Thyroid gland (tissue), 4 donors: ENCODE measurements at places on chromosomes 1 and 21. TPM values are rescaled to one million over a fixed set of nuclear protein-coding genes. Genes with fewer than 3 reads are reported as not detected.
A peak's percentile ranks its signal among the peaks of the same experiment; 100 is the strongest.

FAM72B gene
- total RNA-seq = 0.42 TPM

NGF gene
- 2.8 TPM for total RNA-seq

S100A7 gene
- not detected for total RNA-seq

DNA sequence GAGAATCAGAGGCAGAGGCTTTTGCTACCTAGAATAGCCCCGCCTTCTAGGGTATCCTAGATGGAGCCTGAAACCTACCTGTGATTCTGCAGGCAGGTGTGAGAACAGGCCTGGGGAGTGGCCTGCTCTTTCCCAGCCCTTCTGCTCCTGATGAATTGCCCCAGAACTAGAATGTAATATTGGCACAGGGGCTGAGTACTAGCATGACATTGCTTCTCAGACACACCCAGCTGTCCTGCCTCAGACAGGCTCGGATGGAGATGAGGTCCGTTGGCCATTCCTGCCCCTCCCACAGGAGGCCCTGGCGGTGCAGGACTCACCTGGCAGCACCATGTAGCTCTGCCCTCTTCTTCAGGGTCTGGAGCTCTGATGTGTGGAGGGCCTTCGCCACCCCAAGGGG, 237.6 kb downstream of the GRIK3 start:
- no peak for DNase-seq

RIPPLY3 gene
- total RNA-seq = not detected

GRCh38 chr1:178864326-178864725, 6.6 kb downstream of the ANGPTL1 start:
- no peak for DNase-seq

- DNase-seq = no peak
Measured at GRCh38 chr21:45556302-45556644, 14.0 kb upstream of the SLC19A1 start.

DNA sequence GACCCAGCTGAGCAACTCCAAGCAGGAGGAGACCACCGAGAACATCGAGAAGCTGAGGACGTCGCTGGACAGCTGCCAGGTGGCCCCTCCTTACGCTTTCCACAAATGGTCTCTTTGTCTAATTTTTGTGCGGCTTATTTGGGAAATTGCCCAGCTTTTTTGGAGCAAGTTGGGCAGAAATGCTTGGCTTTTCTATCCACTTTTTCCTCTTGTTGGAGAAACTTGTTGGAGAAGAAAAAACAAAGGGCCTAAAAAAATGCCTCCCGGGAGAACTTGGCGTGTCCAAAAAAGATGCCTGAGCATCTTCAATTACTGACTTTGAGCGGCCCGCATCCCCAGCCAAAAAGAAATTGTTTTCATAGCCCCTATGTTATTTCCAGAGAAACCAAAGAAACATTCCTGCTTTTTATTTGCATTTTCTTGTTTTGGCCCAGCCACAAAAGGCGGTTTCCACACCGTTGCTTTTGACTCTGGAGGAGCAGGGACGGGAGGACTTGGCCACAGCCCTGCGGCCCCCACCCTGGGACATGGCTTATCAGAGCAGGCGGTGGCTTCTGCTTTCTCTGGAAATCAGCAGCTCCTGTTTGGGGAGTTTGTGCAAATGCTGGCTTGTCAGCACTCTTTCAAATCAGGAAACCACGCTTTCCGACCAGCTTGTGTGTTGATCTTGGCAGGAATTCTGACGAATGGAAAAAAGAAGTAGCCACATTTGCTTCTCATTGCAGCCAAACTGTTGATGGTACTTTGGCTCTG, 81.2 kb upstream of the EFHD2 start:
- peak; percentile 50 for DNase-seq

DNA sequence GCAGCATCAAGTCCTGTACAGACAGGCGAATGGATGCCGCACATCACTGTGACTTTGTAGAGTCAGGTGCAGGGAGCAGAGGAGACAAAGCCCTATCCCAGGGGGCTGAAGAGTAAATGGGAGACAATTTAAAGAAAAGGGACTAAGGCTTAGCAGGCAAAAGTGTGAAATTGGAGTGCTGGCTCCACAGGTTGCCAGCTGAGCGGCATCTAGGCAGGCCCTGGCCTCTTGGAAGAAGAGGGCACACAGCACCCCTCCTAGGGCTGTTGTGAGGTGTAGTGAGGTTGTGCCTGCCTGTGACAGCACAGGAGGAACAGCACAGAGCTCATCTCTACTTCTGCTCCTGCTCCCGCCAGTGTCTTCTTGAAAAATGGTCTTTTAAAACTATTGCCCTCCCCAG, 47.3 kb downstream of the TENT5C start:
- DNase-seq = no peak

DISC1 gene
- total RNA-seq = 17.7 TPM

- DNase-seq = peak; percentile 26
Measured at GRCh38 chr21:45318556-45319404, 31.1 kb upstream of the POFUT2 start.

DNA sequence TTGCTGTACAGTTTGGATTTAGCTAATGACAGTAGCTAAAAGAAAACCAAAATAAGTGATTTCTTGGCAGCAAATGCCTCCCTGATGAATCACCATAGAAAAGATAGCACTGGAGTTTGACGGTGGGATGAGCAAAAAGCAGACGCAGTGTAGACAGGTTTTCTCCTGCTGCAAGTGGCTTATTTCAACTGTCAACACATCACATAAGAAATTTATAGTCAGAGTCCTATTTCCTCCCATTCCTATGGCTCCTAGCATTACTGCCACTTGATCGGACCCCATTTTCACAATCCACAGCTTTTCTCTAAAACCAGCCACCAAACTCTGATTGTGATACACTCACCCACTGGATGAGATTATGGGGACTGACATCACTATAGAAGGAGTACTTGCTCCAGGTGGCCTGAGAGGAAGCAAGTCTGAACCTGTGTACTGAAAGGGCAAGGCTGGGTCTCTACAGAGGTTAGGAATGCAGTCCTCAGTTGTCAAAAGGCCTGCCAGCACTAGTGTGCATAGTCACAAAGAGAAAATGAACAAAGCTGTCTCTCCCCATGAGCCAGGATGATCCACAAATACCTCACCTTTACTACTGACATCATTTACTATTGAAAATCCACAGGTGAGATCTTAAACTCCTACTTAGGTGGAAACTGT, 359.8 kb downstream of the LTN1 start:
- no peak for DNase-seq

DNA sequence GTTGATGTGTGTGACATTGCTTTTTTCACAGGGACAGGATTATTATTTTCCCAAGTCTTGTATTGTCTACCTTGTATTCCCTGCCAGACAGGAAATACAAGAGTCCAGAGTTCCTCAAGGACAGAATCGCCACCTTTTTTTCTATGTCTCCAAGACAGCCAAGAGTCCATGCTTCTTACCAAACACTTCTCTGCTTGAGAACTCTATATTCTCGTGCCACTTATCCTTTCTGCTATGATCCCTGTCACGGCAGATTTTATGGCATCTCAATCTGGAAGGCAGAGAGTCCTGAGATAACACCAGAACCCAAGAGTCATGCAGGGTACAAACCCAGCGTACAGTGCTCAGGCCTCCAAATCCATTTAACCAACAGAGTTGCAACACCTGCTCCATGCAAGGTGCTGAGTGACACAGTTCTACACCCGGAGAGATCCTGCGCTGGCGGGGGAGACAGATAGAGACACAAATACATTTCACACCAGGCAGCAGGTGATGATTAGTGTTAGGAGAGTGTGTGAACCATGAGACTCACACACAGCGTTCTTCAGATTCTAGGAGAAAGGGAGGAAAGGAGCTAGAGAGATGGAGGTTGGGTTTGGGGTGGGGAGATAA, 107.6 kb downstream of the NAV1 start:
- DNase-seq = no peak

- DNase-seq = no peak
Measured at GRCh38 chr1:24769656-24770651, 24.7 kb downstream of the CLIC4 start.

DNA sequence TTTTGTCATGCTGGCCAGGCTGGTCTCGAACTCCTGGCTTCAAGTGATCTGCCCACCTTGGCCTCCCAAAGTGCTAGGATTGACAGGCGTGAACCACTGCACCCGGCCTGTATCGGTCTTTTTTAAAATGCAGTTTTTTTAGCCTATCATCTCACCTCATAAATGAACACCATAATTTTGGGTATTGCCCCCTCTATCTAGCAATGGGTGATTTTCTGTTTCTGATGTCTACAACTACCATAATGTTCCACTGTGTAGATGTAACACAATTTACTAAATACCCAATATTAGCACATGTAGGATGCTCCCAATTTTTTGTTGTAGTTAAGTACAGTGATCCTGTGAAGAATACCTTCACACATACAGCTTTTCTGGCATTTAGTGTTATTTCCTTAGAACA, 2.0 kb upstream of the CAMTA1 start:
- no peak for DNase-seq

EPHA2 gene
- total RNA-seq = 22.3 TPM

- DNase-seq = peak; percentile 84
Measured at GRCh38 chr1:64744492-64745180, at the start of gene RAVER2. Gene RAVER2, plus strand, starts transcription at chr1:64745075. Its CDS starts 98 bp downstream, at chr1:64745173.

DNA sequence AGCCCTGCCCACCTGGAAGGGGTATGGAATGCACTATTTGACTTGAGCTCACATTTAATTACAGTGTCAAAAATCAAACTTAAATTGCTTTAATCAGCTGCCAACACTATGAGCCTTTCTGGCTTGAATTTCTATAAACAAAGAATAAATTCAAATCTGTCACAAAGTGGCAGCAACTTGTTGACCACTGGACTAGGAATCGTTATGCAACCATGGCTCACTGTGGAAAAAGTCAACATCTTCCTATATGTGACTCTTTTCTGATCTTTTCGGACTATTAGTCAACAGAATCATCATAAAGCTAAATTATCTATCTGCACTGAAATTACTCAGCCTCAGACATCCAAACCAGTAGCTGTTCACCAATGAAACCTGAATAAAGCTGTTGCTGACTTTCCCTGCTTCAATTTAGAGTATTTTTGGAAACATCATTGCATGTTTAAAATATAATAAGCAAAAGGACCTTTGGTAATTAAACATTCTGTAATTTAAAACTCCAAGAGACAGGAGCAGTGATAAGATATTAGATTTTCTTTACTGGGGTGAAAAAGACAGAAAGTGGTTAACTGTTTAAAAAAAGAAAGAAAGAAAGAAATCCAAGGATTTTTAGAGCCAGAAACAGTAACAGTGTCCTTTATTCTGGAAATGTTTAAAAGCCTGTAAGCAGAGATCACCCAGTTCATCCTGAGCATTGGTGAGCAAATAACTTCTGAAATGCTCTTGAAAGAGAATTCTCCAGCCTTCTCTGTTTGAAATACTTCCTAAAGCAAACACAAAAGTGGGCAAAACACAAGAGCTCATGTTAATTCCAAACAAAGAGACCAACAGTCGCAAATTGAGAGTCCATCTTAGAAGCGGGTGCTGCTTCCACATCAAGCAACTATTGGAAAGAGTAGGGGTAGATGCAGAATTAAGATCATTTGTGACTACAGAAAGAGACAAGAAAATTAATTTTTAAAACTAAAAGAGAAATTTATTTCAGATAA, 26.2 kb upstream of the ERG start:
- DNase-seq = no peak

DNA sequence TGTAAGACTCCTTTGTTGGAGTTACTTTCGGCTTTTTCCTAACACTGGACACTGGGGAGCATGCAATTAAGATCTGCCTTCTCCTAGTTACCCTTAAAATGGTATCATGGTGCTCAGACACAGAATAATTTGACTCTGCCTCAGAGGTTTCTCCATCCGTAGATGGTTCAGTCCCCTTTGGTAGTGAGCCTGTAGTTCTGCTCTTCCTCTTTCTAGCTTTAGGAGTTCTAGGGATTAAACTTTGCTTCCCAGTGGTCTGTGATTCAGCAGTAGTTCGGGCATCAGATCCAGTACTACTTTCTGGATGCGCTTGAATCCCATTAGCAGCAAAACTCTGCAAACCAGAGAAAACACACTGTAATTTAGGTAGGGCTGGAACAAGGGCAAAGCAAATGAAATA, 1.5 kb downstream of the DNTTIP2 start:
- no peak for DNase-seq

GRCh38 chr1:241531195-241532161, 700 bp upstream of the KMO start:
- DNase-seq = no peak

FBLIM1 gene
- total RNA-seq = 24.8 TPM

GRCh38 chr21:21233051-21233450, 234.8 kb downstream of the NCAM2 start:
- no peak for DNase-seq

DNA sequence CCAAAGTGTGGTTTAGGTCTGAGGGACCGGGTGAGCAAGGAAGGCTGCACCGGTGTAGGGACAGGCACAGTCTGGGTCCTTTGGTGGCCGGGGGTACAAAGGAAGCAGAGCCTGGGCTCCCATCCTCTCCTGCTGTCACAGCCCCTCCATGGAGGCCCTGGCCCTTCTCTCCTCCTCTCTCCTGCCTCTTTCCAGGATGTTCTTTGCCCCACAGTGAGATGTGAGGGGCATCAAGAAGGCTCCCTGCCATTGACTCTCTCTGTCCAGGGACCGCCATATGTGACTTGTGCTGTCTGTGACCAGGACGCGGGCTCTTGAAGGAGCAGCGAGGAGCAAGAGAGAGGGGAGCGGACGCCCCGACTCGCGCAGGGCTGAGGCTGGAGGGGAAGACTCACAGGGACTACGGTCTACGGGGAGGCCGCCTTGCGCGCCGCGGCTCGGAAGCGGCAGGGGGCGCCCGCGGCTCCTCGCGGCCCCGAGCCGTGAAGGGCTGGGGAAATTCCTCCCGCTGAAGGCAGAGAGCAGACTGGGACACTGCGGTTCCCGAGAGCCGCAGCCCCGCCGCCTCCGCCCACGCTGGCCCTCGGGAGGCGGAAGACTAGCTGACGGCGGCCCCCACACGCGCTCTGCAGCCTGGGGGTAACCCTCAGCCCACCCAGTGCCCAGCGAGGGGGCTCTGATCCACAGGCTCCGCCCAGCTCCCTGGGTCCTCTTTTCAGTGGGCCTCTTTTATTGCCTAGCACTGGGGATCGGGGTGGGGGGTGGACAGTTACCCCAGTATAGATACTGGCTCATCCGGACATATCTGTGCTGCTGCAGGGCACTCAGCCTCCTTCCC, 40.8 kb downstream of the MAB21L3 start:
- peak; percentile 78 for DNase-seq

GRCh38 chr21:44263768-44264167, 2.1 kb upstream of the DNMT3L start:
- no peak for DNase-seq

GRCh38 chr1:217389895-217390294, 241.0 kb downstream of the GPATCH2 start:
- DNase-seq = no peak

GRCh38 chr1:227323171-227323966, 5.1 kb upstream of the CDC42BPA start:
- no peak for DNase-seq

ANKRD65 gene
- total RNA-seq = 2.0 TPM

PROK1 gene
- not detected for total RNA-seq

DNA sequence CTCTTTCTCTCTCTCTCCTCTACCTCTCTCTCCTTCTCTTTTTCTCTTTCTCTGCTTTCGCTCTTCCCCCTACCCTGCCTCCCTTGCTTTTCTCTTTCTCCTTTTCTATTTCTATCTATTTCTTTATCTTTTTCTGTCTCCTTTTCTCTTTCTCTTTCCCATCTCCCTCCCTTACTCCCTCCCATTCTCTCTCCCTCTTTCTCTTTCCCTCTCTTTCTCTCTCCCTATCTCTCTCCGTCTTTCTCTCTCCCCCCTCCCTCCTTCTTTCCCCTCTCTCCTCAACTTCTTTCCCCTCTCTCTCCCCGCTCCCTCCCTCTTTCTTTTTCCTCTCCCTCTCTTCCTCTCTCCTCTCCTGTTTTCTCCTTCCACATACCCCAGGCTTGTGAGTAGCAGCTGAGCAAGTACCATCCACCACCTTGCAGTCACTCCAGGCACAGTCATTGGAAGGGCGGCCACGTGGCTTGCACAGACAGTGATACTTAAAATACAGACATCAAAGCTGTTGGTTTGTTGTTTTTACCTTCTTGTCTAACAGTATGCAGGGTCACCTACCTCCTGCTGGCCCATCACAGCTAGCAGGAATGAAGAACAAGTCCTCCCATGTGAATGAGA, 209.1 kb upstream of the COA6 start:
- no peak for DNase-seq
